ENCODE measurements at places on chromosomes 5 and 9. TPM values are rescaled to one million over a fixed set of nuclear protein-coding genes. Genes with fewer than 3 reads are reported as not detected.

The SLC9A3 gene
- total RNA-seq = 0.65 TPM

The ZNF300 gene
- total RNA-seq = 0.84 TPM

DNA sequence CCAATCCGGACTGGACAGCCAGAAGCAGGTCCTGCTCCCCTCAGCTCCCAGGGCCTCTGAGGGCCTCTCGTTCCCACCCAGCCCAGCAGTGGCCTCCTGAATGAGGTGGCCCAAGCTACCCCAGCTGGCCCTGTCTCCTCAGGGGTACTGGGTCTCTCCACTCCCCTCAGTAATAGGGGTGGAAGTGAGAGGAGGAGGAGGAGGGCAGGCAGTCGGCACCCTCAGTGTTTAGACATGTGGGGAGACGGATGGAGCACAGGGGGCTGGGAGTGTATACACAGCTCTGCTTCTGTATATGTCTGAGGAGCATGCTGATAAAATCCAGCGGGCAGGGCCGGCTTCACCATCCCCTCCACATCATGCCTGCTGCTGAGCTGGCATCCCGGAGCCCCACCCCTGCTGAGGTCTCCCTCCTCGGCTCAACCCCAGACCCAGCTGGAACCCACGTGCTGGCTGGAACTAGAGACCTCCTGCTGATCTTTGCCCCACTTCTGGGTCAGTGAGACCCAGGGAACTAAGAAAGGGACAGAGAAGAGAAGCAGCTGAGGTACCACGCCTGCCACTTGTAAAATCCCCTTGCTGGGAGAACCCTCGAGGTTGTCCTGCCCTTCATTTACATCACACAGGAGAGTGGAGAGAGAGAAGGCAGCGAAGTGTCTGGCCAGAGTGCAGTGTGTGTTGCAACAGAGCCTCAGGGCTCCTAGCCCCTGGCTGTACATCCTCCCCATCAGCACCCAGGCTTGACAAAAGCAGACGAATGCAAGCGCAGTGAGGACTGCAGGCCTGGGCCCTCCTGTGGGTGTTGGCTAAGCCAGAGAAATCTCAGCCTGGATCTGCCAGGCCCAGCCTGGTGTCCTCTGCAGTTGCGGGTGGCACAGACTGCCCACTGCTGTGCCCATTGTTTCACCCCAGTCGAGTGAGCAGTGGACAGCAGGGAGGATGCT lies 77.5 kb downstream of the PSD2 start:
- no peak for DNase-seq

The TEX48 gene
- total RNA-seq = not detected

DNA sequence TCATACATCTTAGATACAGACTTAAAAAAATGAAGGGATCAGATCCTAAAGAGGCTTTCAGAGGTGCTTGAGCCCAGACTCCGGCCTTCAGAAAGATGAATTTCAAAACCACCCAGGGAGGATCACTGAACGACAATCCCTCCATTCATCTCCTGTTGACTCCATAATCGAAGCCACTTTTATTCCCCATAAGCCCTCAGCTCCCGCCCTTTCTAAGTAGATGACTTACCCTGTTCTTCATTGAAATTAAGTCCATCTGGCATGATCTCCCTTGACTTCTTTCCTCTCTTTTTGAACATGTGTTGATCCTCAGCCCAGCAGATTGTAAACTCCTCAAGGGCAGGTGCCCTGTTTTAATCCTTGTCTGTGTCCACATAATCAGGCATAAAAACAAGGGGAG lies 50.8 kb upstream of the ASTN2 start:
- DNase-seq = no peak

GRCh38 chr5:53069626-53070025 lies 39.9 kb downstream of the MOCS2 start:
- DNase-seq = no peak

DNA sequence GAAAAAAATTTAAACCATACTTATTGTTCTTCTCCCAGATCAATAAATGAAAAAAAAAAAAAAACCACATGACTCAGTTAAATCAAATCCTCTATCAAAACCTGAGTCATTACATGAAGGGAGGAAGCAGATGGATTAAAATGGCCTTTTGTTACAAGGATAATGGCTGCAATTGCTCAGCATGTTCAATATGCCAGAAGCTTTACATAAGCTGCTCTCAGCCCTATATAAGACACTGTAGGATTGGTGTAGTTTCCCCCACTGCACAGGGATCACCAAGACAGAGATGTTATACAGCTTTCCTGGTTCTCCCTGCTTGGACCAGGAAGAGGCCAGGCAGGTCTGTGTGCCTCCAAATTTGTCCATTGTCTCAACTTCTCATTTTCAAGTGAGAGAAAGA lies 101.6 kb upstream of the MAP1B start:
- no peak for DNase-seq

GRCh38 chr9:133633681-133634080 lies 2.5 kb upstream of the DBH start:
- no peak for DNase-seq

DNA sequence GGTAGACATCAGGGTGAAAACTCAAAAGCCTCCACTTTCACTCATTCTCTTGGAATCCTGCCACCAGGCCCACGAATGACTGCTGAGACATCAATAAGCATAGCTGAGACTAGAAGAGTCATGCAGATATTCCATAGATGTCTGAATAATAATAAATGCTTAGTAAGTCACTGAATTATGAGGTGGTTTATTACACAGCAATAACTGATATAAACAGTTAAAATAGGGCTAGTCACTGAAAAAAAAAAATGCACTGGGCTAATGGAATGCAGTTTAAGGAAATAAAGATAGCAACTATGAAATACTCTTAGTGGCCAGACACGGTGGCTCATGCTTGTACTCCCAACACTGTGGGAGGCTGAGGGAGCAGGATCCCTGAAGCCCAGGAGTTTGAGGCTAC lies 262.8 kb upstream of the CDH6 start:
- no peak for DNase-seq

The PCDHB3 gene
- 0.09 TPM for total RNA-seq
